ENCODE measurements at places on chromosomes 1 and 21.
A peak's percentile ranks its signal among the peaks of the same experiment; 100 is the strongest.

GRCh38 chr1:77605246-77606026 lies 77.0 kb downstream of the ZZZ3 start:
- DNase-seq = peak; percentile 28

GRCh38 chr1:194024659-194025058 lies 838.2 kb upstream of the B3GALT2 start:
- DNase-seq = peak; percentile 65

GRCh38 chr1:151005729-151006319 lies 878 bp downstream of the MINDY1 start:
- no peak for DNase-seq

DNA sequence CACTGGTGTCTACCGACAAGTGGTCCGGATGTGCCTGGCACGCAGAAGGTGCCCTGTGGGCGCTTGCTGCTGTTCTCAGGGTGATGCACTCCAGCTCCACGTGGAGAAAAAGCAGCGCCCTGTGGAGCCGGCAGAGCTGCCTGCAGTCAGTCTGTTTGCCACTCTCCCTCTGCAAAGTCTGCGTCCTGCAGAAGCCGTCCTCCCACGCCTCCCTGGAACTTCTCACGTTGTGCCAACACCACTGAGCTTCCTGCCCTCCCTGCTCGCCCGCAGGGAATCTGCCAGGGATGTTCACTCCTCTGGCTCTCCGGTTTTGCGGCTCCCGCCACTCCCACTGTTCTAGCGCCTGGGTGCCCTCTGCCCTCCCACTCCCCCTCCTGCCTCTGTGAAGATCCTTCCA lies 19.8 kb upstream of the UBXN10 start:
- no peak for DNase-seq

GRCh38 chr1:238254935-238255334 lies 364.2 kb upstream of the ZP4 start:
- no peak for DNase-seq

GRCh38 chr1:16126743-16127515 lies 28.9 kb downstream of the EPHA2 start:
- no peak for DNase-seq

DNA sequence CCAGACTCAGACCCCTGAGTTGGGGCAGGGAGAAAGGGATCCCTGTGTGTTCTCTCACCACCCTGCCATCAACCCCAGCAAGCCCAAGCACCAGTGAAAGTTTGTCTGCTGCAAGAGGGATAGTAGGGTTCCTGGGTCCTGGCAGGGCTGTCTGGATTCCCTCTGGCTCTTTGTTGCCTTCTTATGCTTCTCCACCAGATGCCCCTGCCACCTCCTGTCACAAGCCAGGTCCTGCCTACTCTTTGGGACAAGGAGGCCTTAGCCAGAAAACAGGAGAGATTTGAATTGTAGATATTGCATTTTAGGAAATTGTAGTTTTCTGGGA lies 21.7 kb downstream of the UBE2T start:
- DNase-seq = no peak

DNA sequence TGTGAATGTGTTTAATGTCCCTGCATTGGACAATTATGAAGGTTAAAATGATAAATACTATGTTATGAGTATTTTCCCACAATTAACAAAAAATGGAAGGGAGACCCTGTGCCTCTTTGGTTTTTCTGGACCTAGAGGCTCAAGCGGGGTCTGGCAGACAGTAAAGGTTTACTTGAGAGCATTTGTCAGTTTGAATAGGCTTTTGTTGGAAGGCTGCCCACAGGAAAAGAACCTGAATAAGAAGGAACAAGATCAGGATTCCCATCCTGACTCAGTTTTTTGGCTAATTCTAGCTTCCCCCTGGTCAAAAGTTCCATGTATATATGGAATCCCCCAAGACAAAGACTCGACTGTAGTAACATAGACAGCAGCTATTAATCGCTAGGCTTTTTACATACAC lies 150.9 kb upstream of the JUN start:
- no peak for DNase-seq

DNA sequence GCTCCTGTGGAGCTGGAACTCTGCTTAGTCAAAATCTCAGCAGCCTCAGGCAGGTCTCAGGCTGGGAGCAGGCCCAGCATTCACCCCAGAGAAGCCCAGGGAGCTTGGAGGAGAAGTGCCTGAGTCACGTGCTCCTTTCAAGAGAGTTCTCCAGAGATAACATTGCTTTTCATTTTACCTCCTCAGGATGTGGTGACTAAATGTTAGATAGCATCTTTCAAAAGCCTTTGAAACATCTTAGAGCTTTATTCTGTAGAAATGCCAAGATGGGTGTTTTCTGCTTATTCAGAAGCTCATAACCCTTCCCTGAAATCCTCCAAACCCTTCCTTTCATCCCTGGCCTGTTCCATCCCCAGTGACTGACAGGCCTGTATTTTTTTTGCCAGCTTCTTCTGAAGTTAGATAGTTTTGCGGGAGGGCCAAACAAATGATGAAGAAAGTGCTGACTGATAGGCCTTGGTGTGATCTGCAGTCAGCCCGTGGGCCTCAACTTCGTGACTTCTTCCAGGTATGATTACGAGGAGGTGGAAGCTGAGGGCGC lies 58.0 kb downstream of the PGM1 start:
- no peak for DNase-seq

DNA sequence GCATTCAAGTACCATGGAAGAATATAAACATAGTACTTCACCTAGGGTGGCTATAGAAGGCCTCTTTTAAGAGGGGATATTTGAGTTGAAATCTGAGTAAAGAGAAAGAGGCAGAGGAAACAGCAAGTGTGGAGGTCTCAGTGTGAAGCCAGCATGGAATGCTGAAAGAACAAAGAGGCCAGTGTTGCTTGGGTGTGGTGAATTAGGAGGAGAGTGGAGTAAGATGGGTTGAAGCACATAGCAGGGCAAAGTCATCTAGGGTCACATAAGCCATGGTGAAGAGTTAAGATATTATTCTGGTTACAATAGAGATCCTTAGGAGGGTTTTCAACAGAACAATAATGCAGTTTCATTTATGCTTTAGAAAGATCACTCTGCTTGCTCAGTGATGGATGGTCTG lies 37.5 kb downstream of the C1orf141 start:
- no peak for DNase-seq

- peak; percentile 49 for DNase-seq
These were observed 28.3 kb upstream of the A3GALT2 start for GRCh38 chr1:33349081-33349759.

DNA sequence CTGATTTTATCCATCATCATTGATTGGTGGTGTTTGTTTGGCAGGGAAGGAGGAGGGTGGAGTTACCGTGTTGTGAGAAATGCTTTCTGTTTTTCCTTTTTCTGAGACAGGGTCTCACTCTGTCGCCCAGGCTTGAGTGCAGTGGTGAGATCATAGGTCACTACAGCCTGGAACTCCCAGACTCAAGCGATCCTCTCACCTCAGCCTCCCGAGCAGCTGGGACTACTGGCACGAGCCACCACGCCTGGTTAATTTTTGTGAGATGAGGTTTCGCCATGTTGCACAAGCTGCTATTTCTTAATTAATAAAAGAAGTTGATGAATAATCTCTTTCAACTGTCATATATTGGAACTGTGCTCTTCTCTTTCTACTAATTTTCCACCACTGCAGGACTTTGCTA lies 44.3 kb downstream of the HUNK start:
- no peak for DNase-seq

DNA sequence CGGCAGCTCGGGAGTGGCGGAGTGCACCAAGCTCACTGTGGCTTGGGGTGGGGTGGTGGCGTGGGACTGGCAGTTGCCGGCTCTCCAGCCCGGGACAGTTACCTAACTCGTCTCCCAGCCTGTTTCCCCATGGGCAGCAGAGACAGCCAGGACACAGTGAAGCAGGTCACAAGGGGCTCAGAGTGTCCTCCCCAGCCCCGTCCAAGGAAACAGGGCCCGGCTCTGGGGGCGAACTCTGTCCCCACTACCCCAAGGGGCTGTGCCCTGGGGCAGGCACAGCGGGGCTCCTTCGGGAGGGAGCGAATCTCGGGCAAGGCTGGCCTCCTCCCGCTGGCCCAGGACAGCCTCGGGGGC lies 759 bp downstream of the GPR157 start:
- no peak for DNase-seq

DNA sequence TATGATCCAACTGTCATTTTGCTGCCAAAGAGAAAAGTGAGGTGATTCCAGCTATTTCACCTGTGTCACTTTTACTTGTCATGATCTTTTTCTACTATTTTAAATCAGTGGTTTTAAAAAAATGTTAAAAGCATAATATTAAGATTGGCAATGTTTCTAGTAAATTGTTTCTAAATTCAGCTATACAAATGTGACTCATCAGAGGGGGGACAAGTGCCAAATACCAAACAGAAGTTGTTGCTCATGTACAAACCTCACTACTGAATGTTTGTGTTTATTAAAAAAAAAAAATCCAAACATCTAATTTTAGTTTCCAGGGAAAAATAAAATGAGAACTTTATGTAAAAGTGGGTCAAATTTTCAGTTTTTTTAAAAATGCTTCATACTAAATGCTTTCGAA lies 346.2 kb upstream of the SNX7 start:
- no peak for DNase-seq

GRCh38 chr1:35691571-35692220 lies 27.0 kb downstream of the C1orf216 start:
- no peak for DNase-seq

DNA sequence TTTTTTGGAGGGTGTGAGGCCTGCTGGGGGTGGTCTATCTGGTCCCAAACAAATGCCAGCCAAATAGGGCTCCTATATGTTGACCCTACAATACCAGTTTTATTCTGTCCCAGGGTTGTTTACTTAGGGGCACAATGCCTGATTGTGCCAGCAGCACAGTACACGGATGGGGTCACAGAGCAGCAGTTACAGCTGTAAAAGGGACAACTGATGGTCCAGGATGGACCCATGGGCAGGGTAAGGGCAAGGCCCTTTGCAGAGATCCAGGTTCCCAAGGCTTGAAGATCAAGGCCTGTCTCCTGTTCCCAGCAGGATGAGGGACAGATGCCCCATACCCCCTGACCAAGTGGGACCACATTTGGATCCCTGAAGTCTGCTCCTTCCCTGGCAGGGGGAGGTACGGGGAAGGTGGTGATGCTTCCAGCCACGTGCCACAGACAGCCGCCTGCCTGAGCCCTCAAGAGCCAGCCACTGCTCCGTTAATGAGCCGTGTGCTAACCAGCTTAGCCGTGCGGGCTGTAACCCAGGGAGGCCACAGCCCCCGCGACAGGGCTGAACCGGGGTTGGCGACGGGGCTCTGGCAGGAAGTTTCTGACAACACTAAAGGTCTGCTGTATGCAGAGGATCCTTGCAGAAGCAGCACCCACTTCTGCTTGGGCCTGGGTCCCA lies 18.2 kb downstream of the SLC6A9 start:
- peak; percentile 72 for DNase-seq

- no peak for DNase-seq
These were observed 76.2 kb downstream of the USP1 start for GRCh38 chr1:62513013-62513412.

GRCh38 chr1:224541901-224542630 lies 74.1 kb upstream of the CNIH3 start:
- no peak for DNase-seq

DNA sequence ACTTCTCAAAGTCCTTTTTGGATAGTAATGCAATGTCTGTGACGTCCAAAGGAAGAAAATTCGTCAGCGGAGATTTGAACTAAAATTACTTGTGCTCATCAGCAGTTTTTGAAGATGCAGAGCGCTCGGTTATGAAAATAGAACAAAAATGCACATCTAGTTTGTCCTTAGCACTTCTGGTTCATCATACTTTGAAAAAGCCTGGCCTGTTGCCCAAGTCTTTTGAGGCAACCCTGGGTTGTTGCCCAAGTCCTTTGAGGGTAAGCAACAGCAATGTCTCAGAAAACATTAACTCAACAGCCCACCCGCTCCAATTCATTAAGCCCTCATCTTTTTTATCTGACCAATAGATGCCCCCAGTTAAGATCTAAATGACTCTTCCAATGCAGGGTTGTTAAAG lies 91.9 kb downstream of the HUNK start:
- no peak for DNase-seq

DNA sequence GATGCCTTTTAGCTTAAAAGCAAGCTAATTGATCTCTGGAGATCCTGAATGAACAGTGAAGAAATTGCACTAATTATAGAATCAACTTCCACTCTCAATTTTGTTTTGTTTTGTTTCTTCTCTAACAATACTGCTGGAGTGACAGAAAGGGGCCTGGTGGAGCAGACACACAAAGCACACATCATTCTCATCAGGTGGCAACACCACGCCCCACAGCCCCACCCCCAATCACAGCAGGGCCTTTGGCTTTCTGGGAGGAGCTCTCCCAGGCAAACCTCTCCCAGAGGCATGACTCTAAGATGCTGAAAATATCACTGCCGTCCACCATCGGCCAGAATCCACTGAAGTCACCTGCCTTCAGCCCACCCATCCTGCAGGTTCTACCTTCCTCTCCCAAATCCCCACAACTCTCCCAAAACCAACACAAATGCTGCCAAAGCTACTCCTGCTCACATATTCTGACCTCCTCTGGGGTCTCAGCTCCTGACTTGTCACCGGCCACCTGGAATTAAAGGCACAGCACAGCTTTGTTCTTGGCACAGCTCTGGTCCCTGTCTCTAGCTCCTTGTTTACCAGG lies 120.7 kb downstream of the GRIK3 start:
- DNase-seq = no peak

GRCh38 chr21:19993268-19993667 lies 1004.9 kb upstream of the NCAM2 start:
- DNase-seq = peak; percentile 44

GRCh38 chr1:17470021-17470799 lies 30.7 kb upstream of the RCC2 start:
- DNase-seq = no peak

GRCh38 chr1:83999316-83999819 lies 436 bp upstream of the TTLL7 start:
- no peak for DNase-seq

DNA sequence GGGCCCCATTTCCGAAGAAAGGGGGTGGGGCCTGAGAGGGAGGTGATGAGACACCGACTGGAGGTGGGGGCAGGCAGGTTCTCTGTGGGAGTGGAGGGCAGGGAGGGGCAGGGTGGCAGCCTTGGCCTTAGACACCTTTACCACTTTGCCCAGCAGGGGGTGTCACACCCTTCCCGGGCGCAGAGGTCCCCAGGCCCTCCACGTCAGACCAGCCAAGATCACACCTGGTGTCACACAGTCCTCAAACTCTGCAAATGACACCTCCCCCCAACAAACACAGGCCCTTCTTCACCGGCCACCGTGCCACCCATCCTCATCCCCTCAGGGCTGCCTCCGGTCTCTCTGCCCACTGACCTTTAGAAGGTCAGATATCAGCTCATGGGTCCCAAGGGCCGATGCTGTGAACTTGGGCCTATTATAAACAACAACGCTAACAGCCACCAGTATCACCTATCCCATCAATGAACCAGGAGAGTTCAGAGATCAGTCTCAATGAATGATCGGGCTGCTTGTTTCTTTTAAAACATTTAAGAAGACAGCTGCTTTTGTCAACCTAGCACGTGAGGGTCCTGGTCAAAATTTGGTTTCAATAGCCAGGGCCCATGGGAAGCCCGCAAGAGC lies 103.9 kb downstream of the CASZ1 start:
- DNase-seq = peak; percentile 67

DNA sequence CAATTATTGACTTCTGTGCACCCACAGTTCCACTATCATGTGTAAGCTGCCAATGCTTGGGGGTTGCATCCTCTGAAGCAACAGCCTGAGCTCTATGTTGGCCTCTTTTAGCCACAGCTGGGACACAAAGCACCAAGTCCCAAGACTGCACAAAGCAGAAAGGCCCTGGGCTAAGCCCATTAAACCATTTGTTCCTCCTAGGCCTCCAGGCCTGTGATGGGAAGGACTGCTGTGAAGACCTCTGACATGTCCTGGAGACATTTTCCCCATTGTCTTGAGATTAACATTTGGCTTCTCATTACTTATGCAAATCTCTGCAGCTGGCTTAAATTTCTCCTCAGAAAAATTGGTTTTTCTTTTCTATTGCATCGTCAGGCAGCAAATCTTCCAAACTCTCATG lies 123.7 kb upstream of the DEPDC1 start:
- no peak for DNase-seq

All from common myeloid progenitor, CD34-positive (primary cell).